NCI-H2081 (cell line): ENCODE measurements at places on chromosomes 13 and 19.

GRCh38 chr19:38355728-38356725, 18.3 kb upstream of the PSMD8 start:
- no peak for DNase-seq

DNA sequence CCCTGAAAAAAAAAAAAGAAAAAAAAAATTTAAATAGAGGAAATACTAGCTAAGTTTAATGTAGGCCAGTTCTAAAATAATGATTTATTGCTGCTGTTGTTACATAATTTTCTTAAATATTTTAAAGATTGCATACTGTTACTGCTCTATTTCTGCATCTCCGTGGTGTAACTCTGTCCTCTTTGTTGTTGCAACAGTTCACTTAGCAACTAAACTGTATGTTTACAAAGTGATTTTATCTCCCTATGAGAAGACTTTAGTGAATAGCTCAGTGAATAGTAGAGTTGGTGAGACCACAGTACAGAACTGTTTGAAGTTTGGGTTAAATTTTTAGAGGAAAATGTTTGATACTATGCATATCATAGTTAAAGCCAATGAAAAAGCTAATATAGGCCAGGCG, 19.4 kb downstream of the BRCA2 start:
- no peak for DNase-seq

- no peak for DNase-seq
These were observed 205.4 kb downstream of the PDS5B start for GRCh38 chr13:32791545-32792172.

DNA sequence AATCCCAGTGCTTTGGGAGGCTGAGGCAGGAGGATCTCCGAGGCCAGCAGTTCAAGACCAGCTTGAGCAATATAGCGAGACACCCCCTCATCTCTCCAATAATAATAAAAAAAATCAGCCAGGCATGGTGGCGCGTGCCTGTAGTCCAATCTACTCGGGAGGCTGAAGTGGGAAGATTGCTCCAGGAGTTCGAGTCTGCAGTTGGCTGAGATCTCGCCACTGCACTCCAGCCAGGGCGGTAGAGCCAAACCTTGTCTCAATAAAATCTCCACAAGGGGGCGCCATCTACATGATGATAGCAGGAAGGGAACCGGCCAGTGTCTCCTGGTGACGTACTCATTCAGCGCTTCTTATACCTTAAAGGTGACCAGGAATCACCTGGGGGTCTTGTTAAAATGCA, 13.6 kb upstream of the C5AR1 start:
- peak; percentile 83 for DNase-seq

- no peak for DNase-seq
These were observed 360.0 kb downstream of the HS6ST3 start for GRCh38 chr13:96449920-96450319.

DNA sequence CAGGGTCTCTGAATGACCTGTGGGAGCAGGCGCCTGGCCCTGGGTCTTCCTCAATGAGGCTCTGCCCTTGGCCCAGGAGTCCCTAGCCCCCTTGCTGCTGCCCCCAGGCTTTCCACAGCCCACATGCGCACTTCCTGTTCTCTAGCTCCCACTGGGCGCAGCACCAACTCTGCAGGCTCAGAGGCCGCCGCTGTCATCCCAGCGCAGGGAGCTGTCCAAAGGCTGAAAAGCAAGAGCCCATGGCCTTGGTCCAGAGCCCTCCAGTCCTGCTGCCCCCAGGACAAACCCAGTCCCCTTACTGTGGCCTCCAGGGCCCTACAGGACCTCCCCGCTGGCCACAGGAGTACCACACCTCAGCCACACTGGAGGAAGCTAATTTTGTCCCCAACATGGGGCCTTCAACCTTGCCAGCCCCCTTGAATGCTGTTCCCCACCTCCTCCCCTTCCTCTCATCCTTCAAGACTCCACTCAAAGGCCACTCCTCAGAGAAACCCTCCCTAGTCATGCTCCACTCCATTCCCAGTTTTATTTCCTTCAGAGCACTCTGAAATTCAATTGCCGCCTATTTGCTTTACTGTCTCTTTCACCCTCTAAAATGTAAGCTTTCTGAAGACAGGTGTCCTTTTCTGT, 8.0 kb upstream of the POU2F2 start:
- no peak for DNase-seq

GRCh38 chr13:110529522-110530311, 31.8 kb downstream of the RAB20 start:
- DNase-seq, result no peak

GRCh38 chr19:38663156-38663651, 15.8 kb downstream of the ACTN4 start:
- DNase-seq, result no peak

DNA sequence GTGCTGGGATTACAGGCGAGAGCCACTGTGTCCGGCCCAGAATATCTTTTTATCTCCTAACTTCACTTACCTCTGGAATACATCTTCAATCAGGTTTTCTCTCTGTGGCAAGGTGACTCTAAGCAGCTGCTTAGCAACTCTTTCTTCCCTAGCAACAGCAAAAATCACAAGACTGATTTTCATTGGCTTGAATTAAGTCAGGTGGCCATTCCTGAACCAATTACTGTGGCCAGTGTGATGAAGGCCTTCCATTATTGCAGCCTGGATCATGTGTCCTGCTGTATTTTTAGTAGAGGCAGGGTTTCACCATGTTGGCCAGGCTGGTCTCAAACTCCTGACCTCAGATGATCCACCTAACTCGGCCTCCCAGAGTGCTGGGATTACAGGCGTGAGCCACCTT, 9.0 kb upstream of the LTBP4 start:
- peak; percentile 29 for DNase-seq

DNA sequence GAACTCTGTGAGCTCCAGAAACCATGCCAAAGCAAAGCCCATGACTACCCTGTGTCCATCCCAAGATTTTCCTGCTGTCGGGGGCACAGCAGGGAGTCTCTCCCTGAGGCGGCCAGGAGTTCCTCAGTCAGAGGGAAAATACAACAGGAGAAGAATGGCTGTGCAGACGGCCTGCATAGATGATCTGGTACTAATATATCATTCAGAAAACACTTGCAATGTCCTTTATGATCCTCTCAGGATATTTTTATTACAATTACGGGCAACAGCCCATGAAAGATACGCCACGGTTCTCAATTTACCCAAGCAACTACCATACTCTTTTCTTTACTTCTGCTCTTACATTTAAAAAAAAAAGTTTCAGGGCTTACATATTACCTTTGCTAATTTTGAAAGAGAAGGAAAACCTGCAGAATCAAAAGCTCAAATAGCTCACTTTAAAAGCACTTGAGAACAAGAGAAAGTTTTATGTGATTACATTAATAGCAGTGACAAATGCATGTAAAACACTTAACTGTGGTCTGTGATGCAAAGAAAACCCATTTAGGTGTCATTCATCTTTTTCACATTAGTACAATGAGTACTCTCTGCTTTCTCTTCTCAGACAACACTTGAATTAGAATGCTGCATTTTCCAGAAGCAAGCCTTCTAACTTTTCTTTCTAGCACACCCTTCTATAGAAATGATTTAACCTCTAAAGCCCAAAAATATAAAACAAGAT, 460.8 kb downstream of the KLF5 start:
- DNase-seq, result no peak

GRCh38 chr13:24279327-24280110, 29.9 kb upstream of the C1QTNF9 start:
- no peak for DNase-seq

GRCh38 chr19:46491975-46492682, 3.5 kb downstream of the PNMA8B start:
- DNase-seq, result no peak

DNA sequence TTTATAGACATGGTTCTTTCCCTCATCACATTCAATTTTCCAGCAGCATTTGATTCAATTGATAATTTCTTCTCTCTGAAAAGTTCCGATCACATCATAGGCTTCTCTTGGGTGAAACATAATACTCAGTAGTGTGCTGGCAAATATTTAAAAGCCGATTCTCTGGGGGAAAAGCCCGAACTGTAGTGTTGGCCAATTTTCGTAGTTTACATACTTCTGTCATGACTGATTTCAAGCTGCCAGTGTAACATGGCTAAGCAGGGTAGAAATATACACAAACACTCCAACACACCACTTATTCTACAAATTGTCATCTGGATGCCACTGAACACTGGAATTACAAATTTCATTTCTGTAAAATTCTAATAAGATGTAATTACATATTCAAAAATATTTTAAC, 56.1 kb upstream of the FREM2 start:
- DNase-seq, result no peak

DNA sequence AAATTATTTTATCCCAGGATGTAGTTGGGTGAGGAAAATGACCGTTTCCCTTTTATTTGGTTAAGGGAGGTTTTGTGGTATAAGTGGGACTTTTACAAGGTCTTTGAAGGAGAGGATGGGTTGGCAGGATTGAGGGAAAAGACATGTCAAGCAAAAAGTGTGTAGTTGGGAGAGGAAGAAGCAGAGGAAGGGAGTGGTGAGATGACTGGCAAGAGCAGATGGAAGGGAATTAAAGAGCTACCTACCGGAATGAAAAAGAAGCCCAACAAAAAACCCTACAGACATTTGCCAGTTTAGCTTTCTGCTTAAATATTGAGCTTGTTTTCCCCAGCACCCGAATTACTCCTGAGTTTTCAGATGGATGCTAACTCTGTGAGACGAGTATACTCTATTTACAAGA, 19.6 kb downstream of the FRY start:
- DNase-seq, result no peak

- no peak for DNase-seq
These were observed 434.7 kb downstream of the DIAPH3 start for GRCh38 chr13:59728896-59729545.
